ENCODE measurements at places on chromosomes 16 and 17. TPM values are rescaled to one million over a fixed set of nuclear protein-coding genes. Genes with fewer than 3 reads are reported as not detected.

- no peak for DNase-seq
Observed at GRCh38 chr16:77462894-77463293, 28.1 kb upstream of the ADAMTS18 start.

DNA sequence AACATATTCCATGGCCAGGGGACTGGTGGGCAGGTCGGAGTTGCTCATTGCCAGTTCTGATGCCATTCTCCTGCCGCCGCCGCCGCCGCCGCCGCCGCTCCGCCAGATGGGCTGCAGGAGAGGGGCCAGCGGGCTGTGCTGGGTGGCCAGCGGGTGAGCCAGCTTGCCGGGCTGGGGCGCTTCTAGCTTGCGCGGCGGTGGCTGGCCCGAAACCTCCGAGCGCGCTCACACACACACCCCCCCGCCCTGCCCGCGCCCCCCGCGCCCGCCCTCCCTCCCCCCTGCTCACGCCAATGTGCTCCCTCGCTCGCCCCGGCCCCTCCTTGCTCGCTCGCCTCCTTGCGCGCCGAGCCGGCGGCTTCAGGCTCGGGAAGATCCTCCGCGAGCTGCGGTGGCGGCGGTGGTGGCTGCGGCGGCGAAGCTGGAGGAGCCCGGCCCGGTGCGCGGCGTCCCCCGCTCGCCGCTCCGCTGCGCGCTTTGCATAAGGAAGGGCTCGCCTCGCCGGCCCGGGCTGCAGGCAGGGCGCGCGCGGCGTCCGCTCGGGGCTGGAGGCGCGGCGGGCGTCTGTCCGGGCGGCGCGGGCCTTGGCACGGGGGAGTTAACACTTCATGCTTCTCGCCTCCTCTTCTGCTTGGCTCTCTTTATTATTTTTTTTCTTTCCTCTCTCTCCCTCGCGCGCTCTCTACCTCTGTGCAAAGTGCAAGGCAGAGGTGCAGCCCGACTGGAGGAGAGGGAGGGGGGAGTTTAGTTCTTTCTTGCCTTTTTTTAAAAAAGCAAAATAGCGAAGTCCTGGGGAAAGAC lies 500 bp downstream of the MAF start:
- DNase-seq, result peak; percentile 79

DNA sequence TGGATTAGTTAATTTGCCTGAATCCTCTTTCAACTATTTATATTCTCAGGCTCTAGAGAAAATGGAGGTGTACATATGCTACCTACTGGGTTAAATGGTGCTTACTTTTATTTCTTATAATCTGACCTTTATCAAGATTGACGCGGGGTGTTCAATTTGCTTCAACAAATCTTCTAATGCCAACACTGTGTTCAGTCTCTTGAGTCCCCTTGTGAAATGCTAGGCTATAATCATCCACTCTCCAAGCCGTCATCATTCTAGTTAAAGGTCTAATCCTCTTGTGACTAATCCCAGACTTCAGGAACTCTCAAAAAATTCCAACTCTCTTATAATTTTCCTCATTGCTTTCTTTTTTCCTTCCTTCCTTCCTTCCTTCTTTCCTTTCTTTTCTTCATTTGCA lies 1396.2 kb downstream of the CDH8 start:
- DNase-seq, result no peak

GRCh38 chr16:88016964-88017363 lies 65.7 kb downstream of the BANP start:
- DNase-seq, result no peak

DNA sequence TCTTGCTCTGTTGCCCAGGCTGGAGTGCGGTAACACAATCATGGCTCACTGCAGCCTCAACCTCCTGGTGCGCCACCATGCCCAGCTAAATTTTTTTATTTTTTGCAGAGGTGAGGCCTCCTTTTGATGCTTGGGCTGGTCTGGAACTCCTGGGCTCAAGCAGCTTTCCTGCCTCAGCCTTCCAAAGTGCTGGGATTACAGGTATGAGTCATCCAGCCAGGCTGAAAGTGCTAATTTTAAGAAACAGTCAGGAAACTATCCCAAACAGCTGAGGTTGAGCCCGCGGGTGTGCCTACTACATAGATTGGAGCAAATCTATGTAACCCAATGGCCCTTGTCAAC lies 738 bp upstream of the XPO6 start:
- DNase-seq, result no peak

GRCh38 chr16:80369138-80369958 lies 171.4 kb upstream of the DYNLRB2 start:
- peak; percentile 63 for DNase-seq

DNA sequence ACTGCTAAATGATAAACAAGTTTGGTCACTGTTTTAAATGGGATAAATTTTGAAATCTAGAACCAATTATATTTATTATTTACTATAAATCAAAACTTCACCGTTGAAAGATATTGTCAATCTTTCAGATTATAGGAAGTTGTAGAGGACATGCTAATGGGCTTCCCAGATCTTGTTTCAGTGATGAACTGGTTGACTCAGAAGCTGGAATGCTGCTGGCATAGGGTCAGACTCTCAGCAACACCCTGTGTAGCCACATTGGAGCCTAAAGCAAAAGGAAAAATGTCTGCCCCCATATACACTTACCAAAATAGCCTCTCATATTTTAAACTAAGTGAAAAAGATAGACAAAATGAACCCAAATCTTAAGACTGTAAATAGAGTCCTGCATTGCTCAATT lies 916.9 kb upstream of the SOX9 start:
- no peak for DNase-seq

The KRT39 gene
- not detected for polyA plus RNA-seq

The ADAMTS18 gene
- 2.1 TPM for polyA plus RNA-seq

The EPN2 gene
- 47.4 TPM for polyA plus RNA-seq
